Fibroblast of pulmonary artery (primary cell): ENCODE measurements at places on chromosomes 13 and 19.

DNA sequence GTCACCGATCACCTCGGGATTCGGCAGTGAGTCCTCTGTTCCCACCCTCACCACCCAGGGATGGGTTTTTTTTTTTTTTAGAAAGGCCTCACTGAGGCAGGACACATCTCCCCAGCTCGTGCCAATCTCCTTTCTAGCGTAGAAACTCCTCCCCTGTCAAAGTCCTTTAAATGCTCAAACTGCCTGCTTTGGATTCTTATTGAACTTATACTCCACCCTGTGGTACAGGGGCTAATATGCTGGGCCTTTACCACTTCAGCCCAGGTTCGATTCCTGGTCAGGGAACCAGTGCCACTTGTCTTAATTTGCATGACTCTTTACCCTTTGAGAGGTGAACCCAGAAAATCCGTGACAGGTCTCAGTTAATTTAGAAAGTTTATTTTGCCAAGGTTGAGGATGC lies 8.3 kb upstream of the ZNF14 start:
- no peak for DNase-seq

DNA sequence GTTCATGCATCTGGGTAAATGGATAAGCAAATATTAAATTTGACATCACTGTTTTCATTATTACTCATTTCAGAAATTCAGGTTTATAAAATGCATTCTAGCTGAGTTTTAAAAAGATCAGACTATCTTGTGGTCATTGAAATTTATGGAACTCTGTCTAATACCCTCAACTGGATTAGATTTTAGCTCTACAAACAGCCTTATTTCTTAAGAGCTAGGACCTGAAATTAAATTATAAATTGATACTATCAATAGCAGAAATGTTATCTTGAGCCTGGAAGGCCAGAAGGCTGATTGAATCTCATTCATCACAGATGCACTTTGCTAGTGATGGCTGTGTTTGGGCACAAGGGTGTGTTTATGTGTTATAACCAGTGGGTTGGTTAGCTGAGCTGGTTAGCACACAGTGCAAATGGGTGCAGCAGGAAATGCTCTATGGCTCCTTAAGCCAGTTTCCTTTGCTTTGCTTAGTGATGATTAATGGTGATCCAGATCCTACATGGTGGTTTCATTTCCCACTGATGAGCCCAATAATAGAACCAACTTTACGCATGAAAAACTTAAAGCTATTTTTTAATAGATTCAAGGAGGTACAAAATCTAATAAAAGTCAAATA lies 310.8 kb upstream of the KLF12 start:
- DNase-seq: no peak

DNA sequence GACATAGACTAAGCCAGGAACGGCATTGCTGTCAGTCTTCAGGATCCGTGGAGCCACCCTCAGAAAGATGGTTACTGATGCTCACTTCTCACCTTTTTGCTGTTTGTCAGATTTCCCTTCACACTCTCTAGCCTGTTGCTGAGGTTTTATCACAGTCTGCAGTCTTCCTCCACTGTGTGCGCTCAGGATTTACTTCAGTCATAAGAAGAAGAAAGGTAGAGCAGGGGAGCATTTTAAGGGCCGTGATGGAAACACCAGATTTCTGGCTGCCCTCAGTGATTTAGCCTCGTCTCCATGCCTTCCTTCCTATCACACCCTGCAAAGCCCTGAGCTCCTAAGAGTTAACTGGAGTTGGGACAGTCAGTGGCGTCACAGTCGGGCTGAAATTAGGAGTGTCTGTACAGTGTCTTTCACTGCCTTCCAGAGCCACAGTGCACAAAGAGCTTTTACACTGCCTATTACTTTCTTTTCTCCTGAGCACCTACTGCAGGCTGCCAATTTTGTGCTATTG lies 60.0 kb upstream of the GPR183 start:
- DNase-seq: no peak

GRCh38 chr19:48695743-48696352 lies at the start of gene FUT2:
Gene FUT2, plus strand, starts transcription at chr19:48695971. Its CDS starts 6,986 bp downstream, at chr19:48702957.
- no peak for DNase-seq

GRCh38 chr13:77038907-77039480 lies 12.0 kb upstream of the FBXL3 start:
- DNase-seq: no peak

DNA sequence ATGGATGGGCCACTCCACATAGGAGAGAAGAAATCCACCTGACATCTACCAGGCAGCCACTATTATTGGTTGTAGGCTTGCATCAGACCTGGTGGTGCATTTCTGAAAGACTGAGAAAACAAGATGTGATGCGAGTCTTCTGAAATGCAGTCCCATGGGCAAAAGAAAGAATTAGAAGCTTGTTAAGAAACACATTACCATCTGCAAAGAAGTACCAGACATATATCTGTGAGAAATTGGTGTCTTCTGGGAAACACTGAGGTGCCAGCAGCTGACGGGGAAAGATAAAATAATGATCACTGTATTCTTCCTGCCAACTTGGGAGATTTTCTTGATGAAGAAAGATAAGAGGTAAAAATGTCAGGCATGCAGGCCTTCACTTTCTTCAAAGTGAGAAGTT lies 14.4 kb downstream of the AMER2 start:
- DNase-seq: no peak

- DNase-seq: no peak
Measured at GRCh38 chr13:19152403-19152802, 29.2 kb downstream of the TUBA3C start.

GRCh38 chr19:46408664-46409039 lies 4.7 kb downstream of the CCDC8 start:
- DNase-seq: peak; percentile 62

GRCh38 chr13:44648392-44649103 lies 72.4 kb upstream of the TSC22D1 start:
- peak; percentile 31 for DNase-seq

DNA sequence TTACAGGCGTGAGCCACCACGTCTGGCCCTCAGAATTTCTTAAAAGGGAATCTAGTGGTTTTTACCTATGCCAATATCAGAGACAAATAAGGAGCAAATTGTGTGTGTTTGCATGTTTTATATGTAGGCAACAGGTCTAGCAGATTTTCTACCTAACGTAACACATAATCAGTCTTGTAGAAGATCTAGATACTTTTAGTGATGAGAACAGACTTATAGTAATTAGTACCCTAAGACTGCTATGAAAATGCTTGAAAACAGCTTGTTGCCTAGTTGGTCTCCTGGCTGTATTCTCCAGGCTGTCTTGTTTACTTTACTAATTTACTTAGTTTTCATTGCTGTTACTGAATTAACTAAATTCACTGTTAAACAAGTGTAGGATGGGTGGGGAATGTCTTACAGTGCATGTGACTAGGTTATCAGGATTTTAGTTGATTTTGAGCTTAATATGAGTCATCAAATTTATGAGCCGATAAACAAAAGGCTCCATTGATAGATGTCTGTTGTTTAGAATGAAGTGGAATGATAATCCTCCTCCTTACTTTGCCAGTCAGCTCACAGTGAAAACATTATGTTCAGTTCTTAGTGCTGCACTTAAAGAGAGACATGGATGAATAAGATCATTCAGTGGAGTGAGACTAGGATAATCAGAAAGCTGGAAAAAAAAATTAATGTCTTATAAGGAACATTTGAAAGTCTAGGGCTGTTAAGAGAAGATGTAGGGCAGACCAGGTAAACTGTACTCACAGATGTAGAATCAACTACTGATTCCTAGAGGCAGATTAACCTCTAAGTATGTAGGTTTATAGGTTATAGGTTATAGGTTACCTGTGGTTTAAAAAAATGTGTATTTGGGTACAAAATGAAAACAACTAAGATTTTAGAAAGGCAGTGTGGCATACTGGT lies 22.4 kb downstream of the GTF2F2 start:
- DNase-seq: peak; percentile 9

DNA sequence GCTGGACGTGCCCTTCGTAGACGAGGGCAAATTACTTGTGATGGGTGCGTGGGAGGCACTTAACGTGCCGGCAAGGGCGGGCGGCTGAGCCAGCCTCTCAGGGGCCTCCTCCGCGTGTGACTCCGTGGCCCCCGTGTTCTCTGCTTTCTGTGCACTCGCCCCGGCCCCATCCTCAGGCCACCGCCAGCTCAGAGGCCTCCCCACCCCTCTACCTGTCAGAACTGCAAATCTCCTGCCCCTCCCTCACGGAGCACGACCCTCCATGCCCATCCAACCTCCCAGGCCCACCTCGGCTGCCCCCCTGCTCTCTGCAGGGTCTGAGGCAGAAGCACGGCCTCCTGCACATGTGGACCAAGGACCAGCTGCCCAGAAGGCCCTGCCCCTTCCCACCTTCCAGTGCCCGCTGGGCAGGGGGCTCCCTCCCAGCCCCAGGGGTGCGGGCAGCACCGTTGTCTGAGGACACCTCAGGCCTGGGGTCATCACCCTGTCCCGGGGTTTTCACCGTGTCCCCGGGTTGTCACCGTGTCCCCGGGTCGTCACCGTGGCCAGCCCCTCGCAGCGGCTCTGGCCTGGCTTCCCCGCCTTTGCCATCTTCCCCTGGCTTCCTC lies 44.5 kb downstream of the TMEM255B start:
- DNase-seq: no peak

DNA sequence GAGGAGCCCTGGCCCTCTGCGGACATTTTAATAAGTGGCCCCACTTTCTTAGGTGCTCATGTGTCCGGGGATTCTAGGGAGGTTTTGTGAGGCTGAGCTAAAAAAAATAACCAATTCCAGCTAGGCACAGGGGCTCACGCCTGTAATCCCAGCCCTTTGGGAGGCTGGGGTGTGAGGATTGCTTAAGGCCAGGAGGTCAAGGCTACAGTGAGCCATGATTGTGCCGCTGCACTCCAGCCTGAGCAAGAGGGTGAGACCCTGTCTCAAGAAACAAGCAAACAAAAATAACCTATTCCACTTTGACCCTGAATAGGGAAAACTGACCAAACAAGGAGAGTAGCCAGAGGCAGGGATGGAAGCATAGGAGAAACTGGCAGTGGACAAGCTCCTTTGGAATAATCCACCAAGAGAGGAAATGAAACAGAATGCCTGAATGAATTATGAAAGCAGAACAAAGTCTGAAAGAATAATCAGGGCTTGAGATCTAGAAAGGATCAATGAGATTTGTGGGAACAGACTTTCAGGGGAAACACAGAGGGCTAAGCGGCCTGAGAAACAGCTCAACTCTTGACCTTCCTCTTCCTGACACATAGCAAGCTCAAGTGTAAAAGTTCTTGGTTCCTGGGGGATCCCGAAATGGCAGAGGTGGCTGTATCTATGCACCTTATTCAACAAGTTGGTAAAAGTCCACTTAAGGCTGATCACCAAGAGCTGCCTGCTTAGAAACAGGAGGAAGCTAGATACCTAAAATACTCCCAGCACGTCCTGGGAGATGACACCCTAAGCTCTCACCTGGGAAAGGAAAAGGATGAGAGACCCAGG lies 30.1 kb upstream of the FFAR2 start:
- no peak for DNase-seq

DNA sequence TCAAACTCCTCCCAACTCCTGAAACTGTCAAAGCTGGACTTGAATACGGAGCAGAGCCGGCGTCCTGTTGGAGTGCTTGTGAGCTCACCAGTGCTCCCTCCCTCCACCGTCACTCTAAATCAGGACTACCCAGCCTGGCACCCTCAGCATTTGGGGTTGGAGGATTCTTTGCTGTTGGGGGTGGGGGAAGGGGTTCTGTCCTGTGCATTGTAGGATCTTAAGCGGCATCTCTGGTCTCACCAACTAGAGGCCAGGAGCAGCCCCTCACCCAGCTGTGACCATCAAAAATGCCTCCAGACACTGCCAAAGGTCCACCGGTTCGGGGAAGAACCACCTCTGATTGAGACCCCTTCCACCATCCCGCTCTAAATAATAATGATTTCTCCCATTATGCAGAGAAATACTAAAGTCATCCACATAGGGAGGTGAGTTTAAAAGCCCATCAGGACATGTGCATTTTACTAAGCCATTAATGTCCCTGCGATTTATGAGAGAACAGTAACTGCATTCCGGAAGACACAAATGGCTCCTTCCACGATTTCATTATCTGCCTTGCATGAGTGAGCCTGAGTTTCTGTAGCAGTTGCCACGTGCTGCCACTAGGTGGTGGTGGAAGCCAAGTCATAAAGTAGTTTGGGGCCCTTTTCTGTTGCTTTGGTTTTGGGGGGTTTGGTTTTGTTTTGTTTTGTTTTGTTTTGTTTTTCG lies 16.1 kb upstream of the USP29 start:
- DNase-seq: peak; percentile 75

DNA sequence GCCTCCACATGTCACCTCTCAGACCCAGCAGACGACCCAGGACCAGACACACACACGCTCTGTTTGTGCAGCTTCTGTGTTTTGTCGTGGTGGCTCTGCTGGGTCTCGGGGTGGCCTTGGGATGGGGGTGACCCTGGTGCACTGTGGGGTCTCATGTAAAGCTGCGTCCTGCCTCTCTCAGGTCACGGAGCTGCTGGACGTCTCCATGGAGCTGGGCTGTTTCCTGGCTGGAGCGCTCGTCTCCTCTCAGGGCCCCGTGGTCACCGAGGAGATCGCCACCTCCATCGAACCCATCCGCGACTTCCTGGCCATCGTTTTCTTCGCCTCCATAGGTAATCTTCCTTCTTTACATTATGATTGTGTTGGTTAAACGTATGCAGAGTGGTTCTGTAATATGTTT lies 45.4 kb upstream of the TFDP1 start:
- no peak for DNase-seq

GRCh38 chr13:88074794-88075510 lies 403.8 kb downstream of the SLITRK5 start:
- DNase-seq: peak; percentile 3

- peak; percentile 80 for DNase-seq
Measured at GRCh38 chr13:46160471-46161066, 21.4 kb downstream of the LCP1 start.

DNA sequence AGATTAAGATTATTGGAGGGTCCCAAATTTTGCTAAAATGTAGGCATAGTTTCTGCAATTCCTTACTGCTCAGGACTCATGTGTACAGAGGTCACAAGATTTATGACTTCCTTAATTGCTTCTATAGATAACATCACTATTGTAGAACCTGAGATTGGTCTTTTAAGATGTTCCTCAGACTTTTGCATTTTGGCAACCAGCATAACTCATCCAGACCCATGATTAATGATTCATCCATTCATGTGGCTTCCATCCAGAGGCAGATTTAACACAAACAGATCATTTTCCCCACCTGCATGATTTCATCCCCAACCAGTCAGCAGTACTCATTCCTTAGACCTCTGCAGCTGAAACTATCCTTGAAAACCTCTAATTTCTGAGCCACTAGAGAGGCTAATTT lies 34.5 kb upstream of the CEACAM8 start:
- DNase-seq: no peak

DNA sequence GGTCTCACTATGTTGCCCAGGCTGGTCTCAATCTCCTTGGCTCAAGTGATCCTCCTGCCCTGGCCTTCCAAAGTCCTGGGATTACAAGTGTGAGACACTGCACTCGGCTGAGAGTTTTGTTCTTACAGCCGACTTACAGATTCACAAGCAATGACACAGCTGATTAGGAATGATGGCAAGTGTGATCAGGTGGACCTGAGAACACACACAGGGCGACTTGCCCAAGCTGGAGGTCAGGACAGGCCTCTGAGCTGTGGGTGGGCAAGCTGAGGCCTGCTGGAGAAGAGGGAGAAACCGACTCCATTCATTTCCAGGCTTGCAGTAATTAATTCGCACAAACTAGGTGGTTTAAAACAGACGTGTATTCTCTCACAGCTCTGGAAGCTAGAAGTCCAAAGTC lies 8.1 kb upstream of the ATG4D start:
- DNase-seq: no peak

GRCh38 chr13:37047032-37047431 lies 12.5 kb downstream of the SUPT20H start:
- no peak for DNase-seq
